ENCODE measurements at places on chromosomes 5 and 9. TPM values are rescaled to one million over a fixed set of nuclear protein-coding genes. Genes with fewer than 3 reads are reported as not detected.

The AMBP gene
- 0.30 TPM for total RNA-seq

- DNase-seq, result no peak
Observed at GRCh38 chr5:40801771-40802562, 3.8 kb upstream of the PRKAA1 start.

GRCh38 chr5:1000329-1000728 lies 8.3 kb upstream of the NKD2 start:
- no peak for DNase-seq

DNA sequence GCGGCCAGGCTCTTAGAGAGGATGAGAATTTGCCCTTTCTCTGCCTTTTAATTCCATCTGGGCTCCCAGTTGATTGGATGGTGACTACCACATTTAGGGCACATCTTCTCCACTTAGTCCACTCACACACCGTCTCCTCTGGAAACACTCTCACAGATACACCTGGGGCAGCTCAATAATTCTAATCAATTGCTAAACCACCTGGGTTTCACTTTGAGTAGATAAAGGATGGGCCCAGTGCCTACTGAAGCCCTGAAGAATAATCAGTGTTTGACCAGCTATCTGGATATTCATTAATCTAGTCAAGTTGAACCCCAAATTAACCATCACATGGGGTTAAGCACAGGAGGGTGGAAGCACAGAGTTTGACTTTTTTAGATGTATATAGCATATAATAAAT lies 19.1 kb downstream of the MAN2A1 start:
- DNase-seq, result no peak

- no peak for DNase-seq
Observed at GRCh38 chr9:3897631-3898030, 371.8 kb upstream of the RFX3 start.

GRCh38 chr9:121302341-121302740 lies 34.4 kb downstream of the GSN start:
- DNase-seq, result no peak

The BAAT gene
- total RNA-seq, result 0.03 TPM

- DNase-seq, result no peak
Observed at GRCh38 chr9:20197976-20198685, 409.3 kb upstream of the SLC24A2 start.

All from HT1080 (cell line).